ENCODE measurements at places on chromosomes 11 and 22.

DNA sequence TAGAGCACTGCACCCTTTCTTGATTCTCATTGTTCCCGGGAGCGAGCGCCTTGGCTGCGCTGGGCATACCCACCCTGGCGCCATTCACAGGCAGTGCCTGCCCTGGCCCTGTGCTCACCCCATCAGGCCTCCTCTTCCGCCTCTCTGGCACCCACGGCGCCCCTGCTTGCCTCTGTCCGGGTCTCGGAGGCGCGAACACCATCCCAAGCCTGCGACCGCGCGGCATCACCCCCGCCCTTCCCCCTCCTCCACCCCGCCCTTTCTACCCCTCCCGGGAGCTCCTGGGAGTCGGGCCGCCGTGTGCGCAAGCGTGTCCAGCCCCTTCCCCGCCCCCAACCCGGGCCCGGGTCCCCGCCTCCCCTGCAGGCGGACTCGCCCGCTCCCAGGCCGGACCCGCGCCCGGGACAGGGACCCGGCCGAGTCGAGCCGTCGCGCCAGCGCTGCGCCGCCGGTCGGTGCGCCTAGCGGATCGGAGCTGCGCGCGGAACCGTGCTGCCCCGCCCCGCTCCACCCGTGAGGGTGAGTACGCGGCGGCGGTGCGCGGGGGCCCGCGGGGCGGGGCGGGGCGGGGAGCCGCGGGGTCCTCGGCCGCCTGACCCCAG is at the start of gene ST3GAL4:
ST3GAL4 (plus strand) TSS at position 363 of the 602 bp plus-strand sequence. CDS start 50,470 bp downstream, outside the sequence.
- DNase-seq, result peak; percentile 61

DNA sequence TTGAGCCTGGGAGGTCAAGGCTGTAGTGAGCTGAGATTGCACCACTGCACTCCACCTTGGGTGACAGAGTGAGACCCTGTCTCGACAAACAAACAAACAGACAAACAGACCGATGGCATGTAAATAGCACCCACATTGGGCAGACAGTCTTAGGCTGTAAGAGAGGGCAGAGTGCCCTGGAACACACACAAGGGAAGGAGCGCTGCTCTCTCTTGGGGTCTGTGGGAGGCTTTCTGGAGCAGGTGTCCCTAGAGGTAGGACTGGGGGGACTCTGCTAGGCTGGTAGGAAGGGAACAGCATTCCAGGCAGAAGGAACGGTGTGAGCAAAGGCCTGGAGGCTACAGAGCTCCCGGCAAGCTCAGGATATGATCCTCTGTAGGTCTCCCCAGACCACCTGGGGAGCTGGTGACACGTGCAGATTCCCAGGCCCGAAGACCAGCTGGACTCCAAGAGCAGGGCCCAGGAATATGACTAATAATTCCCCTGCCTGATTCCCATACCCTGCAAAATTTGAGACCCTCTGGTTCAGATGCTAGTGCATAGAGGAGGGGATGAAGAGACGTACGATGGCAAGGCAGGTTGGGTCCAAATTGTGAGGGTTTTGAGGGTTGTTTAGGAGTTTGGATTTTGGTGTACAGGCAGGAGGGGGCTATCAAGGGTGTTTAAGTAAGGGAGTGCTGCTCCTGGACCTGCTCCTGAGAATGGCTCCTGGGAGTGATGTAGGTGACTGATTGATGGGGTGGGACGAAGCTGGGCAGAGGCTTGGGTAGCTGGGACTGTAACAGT is 11.6 kb downstream of the SMIM38 start:
- no peak for DNase-seq

DNA sequence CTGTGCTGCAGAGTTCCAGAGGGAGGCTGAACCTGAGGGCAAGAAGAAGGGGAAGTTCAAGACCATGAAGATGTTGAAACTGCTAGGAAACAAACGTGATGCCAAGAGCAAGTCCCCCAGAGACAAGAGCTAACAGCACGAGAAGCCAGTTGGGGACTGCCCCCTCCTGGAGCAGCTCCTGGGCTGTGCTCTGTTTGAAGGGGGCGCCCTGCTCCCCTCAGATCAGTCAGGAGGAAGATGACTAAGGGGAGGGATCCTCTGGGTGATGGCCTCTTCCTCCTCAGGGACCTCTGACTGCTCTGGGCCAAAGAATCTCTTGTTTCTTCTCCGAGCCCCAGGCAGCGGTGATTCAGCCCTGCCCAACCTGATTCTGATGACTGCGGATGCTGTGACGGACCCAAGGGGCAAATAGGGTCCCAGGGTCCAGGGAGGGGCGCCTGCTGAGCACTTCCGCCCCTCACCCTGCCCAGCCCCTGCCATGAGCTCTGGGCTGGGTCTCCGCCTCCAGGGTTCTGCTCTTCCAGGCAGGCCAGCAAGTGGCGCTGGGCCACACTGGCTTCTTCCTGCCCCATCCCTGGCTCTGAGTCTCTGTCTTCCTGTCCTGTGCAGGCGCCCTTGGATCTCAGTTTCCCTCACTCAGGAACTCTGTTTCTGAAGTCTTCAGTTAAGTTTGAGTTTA is 12.6 kb downstream of the C22orf23 start:
- DNase-seq, result peak; percentile 63

DNA sequence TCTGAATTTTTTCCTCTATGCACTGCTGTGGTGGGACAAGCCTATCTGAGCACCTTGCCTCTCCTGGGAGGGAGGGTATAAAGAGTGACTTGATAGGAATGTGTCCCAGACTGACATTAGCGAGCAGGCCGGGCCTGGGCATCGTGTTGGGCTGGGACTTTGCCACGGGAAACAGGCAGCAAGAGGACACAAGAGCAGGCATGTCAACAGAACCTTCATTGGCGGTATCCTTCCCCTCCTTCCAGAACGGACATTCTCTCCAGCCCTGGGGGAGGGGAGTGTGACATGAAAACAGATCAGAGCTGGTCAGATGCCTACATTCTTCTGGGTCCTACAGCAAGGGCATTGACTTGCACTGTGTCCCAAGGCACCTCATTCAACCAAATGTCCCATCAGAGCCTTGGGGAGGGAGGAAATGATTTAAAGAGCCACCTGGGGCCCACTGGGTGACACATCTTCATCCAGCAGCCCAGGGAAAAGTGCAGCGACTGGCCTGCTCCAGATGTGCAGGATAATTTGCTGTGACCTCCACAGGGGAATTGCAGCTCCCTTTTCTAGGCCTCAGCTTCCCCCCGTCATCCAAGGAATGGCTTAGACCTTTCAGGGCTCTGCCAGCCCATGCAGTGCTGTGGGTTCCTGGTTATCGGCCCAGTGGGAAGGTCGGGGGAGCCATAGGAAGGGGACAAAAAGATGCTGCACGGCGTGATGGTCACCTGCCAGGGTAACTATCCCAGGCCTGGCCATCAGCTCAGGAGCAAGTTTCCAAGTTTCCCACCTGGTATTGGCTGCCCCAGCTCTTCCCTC is 21.8 kb upstream of the UVRAG start:
- no peak for DNase-seq

DNA sequence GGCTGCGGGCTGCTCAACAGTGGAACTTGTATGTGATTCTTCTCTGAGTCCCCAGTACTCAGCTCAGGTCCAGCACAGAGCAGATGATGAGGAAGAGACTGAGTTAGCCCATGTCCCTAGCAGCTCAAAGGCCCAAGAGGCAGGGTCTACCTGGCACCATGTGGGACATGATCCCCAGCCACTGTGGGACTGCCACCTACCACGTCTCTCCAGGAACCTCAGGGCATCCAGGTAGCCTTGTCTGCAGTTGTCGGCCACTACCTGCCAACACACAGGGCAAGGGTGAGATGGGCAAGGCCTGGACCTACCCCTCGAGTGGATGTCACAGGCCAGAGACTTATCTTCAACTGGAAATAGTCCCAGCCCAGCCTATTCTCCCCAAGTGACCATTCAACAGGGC is 4.4 kb downstream of the PNPLA5 start:
- DNase-seq, result no peak

GRCh38 chr11:116300232-116300631 is 472.6 kb downstream of the BUD13 start:
- no peak for DNase-seq

GRCh38 chr11:12160680-12161079 is 50.3 kb downstream of the MICAL2 start:
- DNase-seq, result no peak

DNA sequence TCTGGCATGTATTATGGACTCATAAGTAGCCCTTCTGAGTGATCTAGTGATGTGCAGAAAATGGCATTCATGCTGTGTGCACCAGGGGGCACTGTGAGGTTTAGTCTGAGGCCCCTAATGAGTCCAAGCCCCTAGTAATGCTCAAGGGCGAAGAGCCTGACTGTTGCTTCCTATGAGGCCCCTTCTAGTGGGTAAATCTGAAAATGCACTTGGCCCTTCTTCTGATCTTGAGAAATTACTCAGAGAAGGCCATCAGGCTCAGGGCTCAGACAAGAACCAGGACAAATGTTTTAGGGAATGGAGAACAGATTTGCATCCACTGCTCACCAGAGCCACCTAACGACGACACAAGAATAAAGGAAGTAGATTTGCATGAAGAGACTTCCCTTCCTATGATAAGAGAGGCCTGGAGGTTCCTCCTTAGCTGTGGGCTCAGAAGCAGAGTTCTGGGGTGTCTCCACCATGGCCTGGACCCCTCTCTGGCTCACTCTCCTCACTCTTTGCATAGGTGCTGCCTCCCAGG is 75.8 kb downstream of the GGTLC2 start:
- peak; percentile 51 for DNase-seq

DNA sequence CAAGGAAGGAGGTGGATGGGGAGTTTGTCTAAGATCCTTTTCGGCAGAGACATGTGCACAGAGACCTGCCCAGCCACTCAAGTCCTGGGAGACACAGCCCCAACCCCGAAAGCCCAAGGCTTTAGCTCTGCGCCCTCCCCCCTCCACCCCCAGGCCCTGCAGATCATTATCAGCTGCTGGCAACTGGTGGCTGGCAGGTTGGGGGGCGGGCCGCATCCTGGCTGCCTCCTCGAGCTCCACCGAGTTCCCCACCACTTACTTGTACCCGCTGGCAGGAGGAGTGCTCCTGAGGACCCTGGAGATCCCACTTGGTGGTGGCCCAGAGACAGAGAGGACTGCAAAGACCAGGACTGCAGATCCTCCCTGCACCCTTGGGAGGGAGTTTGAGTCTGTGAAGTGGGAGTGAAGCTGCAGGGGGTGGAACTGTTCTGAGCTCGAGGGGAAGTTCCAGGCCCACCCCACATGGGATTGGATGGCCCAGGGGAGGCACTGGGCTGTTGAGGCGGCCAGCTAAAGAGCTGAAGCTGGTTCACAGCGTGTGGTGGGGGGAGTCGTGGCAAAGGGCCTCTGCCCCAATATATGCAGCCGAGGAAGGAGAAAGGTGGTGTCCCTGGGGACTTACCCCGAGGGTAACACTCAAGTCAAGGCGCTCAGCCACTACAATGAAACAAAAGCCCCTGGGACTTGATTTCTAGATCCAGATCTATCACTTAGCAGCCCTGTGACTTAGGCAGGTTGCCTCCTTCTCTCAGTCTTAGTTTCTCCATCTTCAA is 19.9 kb upstream of the CCDC86 start:
- no peak for DNase-seq

GRCh38 chr11:44469412-44469811 is 96.1 kb upstream of the CD82 start:
- no peak for DNase-seq

DNA sequence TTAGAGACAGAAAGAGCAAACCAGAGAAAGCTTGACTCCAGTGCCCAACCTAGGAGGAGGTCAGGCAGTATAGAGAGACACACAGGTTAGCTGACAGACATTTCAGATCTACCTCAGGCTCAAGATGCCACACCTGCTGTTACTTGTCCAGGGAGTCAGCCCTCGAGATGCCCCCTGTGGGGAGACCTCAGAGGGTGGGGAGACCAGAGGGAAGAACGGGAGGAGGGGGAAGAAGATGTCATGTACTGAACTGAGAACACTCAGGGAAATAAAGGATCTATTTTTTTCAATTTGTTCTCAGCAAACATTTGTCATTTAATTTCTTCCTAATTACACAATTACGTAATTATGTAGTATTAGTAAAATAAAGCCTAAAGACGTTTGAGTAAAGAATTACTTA is 196.3 kb upstream of the CADM1 start:
- DNase-seq, result no peak

- no peak for DNase-seq
These were observed 192.6 kb downstream of the DSCAML1 start for GRCh38 chr11:117604336-117604995.

GRCh38 chr11:64358907-64359711 is at the start of gene RPS6KA4:
Gene RPS6KA4, plus strand, starts transcription at chr11:64359162. Its CDS starts 74 bp downstream, at chr11:64359236.
- DNase-seq, result no peak

- DNase-seq, result peak; percentile 73
These were observed 1.1 kb downstream of the PELI3 start for GRCh38 chr11:66467756-66468155.

- no peak for DNase-seq
These were observed 69.0 kb upstream of the ARFGAP3 start for GRCh38 chr22:42926104-42926503.

DNA sequence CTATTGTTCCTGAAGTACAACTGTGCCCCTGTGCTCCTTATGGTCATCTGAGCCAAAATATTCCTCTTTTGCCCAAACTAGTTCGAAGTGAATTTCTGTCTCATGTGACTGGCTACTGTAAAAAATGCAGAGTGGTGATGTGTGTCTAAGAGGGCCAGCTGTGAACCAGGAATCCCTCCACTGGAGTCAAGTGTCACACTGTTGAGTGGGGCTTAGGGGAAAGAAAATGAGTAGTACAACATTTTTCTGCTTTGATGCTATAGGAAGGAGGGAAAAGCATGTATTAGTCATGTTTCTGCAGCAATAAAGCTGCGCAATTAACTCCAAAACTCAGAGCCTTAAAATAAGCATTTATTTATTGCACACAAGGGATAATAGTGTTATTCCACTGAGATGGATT is 39.8 kb upstream of the HMGXB4 start:
- no peak for DNase-seq

DNA sequence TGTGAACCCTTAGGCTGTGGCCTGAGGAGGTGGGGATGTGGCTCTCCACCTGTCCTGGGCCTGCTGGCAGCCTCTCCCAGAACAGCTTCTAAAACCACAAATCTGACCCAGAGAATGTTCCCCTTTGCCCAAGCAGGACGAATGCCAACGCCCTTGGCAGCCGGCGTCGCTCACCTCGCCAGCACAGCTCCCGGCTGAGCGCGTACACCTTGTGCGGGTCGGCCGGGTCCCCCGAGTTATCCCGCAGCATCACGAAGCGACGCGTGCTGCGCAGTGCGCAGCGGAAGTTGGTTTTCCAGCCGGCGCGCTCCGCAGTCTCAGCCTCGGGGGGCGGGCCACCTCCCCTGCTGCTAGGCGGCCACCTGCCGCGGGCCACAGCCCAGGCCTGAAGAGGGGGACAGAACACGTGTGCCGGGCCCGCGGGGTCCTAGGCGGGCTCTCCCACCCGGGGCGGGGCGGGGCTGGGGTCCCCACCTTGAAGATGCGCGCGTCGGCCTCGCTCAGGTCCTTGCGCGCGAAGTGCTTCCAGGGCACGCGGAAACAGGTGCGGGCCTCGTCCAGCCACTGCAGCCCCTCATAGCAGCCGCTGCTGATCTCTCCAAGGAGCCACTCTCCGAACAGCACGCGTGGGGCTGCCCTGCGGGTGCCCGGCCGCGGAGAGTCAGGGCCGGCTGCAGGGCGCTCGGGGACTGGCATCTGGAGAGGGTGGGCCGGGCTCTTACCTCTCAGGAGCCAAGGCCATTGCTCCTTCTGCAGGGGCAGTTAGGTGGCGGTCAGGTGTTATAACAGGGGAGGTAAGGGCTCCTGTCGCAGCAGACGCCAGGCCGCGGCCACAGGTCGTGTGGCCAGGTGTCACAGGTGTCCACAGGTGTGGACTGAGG is 887 bp downstream of the IRF7 start:
- DNase-seq, result no peak
